ENCODE measurements at places on chromosomes 7 and 10.

GRCh38 chr7:140584195-140584851 is 56.3 kb downstream of the DENND2A start:
- no peak for DNase-seq

DNA sequence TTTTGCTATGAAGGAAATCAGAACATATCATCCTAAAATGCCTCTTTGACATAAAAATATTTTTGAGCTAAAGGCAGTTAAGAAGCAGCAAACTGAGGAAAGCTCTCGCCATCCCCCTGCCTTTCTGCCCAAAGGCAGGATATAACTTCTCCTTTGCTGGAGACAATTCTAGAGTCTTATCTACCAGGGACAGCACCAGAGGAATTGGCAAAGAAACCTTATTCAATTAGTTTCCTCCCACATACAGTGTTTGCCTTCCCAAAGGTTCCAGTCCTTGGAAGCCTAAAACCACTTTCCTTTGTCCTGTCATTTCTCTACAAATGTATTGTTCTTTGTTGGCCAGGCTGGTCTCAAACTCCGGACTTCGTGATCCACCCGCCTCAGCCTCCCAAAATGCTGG is 33.7 kb downstream of the MASTL start:
- DNase-seq, result no peak

- peak; percentile 56 for DNase-seq
Measured at GRCh38 chr10:70552586-70552985, 50.0 kb downstream of the PRF1 start.

GRCh38 chr10:44581996-44582395 is 197.1 kb upstream of the CXCL12 start:
- no peak for DNase-seq

DNA sequence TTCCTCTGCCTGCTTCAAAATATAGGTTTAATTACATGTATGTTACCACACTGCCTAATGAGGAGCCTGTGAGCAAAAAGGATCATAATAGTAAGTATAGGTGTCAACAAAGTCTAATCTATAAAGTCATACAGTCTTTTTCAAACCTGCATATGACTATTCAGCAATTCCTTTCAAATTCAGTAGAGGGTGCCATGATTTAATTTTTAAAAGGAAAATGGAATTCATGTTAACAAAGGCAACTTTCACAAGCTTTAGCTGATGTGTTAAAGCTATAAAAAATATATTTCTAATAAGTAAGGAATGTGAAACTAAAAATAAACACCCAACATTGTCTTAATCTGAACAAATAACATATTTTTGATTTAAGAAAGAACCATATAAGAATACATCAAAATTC is 52.1 kb downstream of the MPP7 start:
- peak; percentile 80 for DNase-seq

DNA sequence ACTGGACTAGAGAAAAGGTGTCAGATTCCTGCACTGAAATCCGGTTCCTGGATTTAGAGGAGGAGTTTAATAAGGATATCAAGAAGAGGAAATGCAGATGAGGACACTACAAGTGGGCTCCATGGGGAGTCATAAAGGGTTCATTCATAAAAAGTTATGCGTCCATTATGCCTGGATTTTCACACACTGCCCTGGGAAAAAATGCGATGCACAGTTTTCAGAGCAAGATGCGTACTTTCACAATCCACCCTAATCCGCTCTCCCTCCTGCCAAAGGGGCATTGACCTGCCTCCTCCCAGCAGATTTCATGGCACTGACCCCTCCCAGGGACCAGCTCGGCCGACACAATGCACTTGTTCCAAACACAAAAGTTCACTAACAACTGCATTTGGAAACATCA is 42.2 kb upstream of the OPALIN start:
- no peak for DNase-seq

- DNase-seq, result no peak
Measured at GRCh38 chr10:536371-536925, 153.0 kb downstream of the DIP2C start.

GRCh38 chr10:14580671-14581332 is 193.9 kb downstream of the FAM107B start:
- no peak for DNase-seq

GRCh38 chr7:23115991-23116390 is 10.4 kb downstream of the KLHL7 start:
- DNase-seq, result peak; percentile 15

- no peak for DNase-seq
Measured at GRCh38 chr7:1843921-1844335, 173.9 kb downstream of the ELFN1 start.

DNA sequence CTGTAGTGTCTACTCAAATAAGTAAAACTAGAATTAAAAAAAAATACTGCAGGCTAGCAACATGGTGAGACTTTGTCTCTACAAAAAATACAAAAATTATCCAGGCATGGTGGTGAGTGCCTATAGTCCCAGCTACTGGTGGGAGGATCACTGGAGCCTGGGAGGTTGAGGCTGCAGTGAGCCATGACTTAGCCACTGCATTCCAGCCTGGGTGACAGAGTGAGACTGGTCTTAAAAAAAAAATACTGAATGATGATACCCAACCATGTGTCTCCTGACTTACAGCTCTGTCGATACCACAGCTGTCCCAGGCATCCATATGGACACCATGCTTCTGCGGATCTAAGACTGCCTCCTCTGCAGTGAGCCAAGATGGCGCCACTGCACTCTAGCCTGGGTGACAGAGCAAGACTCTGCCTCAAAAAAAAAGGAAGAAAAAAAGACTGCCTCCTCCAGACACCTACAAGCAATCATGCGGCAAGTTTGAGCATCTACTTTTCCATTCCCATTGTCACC is 7.9 kb upstream of the FRAT1 start:
- no peak for DNase-seq

DNA sequence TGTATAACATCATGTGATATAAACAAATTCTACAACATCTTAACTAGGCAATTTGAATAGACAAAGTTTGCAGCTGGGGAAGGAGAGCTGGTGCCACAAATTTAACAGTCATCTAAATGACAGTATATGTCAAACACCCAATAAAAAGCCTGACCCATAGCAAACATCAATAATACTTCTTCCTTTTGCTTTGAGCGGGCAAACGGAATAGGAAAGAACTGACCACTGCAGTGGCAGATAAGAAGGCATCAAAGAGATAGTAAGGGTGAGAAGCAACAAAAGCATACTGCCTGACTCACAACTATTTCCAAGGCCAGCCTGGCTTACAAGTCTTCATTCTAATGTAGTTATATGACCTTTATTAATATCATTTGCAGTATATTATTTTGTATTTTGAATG is 99.9 kb downstream of the LRRN3 start:
- DNase-seq, result no peak

DNA sequence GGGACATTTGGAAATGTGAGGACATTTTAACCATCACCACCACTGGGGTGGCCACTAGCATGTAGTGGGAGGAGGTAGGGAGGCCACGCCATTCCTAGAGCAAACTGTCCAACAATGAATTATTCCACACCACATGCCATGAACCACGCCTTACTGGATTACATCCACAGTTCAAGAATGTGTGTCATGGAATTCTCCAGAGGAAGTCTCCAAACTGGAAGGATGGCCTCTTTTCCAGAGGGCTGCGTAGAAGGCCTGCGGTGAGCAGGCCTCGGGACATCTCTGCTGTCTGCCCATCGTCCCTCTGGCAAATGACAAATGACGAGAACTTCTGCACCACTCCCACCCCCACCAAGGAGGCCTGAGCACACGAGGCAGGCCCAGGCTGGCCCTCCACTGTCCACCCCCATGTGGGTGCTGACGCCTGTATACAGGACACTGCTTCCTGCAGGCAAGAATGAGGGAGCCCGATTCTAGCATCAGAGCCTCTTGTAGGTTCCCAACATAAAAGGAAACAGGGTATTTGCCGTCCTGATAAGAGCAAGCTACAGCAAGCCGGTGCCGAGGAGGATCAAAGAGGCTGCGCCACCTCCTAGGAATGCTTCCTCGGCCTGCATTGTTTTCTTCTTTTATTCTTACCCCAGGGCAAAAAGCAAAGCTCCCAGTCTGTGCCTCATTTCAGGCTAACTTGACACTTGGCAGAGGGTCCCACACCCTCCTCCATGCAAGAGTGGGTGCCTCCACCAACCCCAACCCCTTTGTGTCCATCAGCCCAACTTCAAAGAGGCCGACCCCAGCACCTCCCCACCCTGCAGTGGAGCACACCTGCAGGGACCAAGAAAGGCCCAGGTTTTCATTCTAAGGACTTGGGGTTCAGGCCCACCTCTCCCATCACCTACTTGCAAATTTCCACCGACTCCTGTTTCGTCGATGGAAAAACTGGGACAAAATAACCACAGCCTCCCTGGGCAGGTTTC is 23.9 kb downstream of the TNS3 start:
- no peak for DNase-seq

All from adipocyte (in vitro differentiated cells).